ENCODE measurements at places on chromosomes 4 and X.

DNA sequence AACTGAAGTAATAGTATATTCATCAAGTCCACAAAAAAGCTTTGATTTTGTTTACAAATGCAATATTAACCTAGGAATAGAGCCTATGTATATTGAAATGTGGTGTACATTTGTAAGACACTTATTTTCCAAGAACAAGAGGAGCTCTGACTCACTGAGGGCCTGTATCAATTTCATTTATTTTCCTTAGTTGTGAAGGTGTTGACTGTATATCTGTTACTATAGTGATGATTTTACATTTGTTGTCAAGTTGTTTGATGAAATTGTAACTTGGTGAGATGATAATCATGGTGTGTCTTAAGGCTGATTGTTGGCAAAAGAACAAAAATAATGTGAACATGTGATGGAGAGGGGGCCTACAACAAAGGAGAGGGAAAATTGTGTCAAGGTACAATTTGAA is 274.9 kb upstream of the TEX13A start:
- no peak for DNase-seq

GRCh38 chr4:69656653-69657158 is 3.7 kb upstream of the UGT2A1 start:
- DNase-seq: no peak

- DNase-seq: no peak
Observed at GRCh38 chr4:36523182-36523581, 241.8 kb downstream of the DTHD1 start.

GRCh38 chrX:100673397-100673953 is 29.5 kb downstream of the SRPX2 start:
- no peak for DNase-seq

- DNase-seq: no peak
Observed at GRCh38 chrX:110435196-110435595, 76.5 kb downstream of the RTL9 start.

- no peak for DNase-seq
Observed at GRCh38 chr4:128649575-128650205, 159.8 kb upstream of the JADE1 start.

- DNase-seq: no peak
Observed at GRCh38 chrX:19745077-19745476, 142.3 kb downstream of the SH3KBP1 start.

DNA sequence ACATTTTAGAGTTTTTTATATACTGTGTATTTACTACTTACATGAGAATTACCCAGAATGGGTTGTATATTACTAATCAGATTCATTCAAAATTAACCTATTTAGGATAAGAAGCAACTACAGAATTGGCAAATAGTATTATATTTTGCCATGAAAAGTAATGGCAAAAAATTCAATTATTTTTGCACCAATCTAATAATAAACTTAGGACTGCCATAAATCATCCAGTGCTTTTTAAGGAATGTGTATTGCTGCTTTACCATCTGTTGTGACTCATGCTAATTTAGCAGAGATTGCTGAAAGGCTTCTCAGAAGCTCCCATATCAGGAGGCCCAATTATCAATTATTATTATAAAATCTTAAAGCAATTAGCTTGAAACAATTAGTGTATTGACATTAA is 24.0 kb downstream of the NPY2R start:
- no peak for DNase-seq

- DNase-seq: no peak
Observed at GRCh38 chrX:63050225-63050624, 300.9 kb downstream of the SPIN4 start.

- no peak for DNase-seq
Observed at GRCh38 chrX:34365471-34365870, 233.4 kb upstream of the FAM47A start.

GRCh38 chrX:2457289-2458133 is 43.3 kb downstream of the DHRSX start:
- DNase-seq: no peak

DNA sequence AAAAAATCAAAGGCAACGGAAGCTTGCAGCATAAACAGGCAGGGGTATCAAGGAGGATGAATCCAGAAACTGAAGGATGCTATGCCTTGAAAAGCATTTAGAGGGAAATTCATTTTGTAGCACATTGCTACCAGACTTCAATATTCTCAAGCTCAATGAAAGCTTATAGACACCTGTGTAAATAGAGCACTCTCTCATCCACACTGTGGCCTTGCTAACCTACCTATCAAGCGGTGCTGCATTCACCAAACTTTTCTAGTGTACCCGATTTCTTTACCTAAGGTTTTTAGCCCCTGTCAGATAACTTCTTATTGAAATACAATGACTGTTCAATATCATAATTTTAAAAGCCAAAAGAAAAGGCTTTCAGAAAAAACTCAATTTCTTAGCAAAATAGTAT is 20.2 kb upstream of the HSD17B13 start:
- no peak for DNase-seq

DNA sequence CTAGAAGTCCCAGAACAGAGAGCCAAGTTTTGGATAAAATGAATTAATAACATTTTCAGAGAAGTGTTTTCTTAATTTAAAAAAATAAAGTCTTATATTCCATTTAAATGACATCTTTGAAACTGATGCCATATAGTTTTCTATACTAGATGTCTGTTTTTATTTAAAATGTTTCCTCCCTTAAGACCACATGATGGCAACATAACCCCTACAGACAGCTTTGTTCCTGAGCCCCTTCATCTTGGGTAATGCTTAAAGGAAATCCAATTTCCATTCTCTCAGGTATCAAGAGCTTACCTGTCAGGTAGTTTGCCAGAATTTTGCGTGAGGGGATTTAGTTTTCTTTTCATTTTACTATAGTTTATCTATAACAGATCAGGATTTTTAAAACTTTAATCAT is 181.4 kb upstream of the UGT8 start:
- DNase-seq: no peak

DNA sequence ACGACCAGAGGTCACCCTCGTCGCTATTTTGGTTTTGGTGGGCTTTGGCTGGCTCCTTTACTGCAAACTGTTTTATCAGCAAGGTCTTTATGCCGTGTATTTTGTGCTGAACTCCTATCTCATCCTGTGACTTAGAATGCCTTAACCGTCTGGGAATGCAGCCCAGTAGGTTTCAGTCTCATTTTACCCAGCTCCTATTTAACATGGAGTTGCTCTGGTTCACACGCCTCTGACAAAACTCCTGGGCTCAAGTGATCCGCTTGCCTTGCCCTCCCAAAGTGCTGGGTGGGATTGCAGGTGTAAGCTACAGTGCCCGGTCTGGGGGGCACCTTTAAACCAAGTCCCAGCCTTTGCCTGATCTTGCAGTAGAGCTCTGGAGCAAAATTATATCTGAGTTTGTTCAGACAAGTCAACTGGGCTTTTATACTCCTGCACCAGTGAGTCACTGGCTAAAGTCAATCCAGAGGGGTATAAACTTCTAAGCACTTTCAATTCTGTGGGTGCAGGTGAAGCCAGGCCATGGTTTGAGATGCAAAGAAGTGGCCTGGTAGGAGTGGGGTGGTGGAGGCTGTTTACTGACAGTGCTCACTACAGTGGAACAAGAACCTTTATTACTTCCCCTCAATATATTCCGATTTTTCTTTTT is 50.2 kb downstream of the MGST2 start:
- no peak for DNase-seq

DNA sequence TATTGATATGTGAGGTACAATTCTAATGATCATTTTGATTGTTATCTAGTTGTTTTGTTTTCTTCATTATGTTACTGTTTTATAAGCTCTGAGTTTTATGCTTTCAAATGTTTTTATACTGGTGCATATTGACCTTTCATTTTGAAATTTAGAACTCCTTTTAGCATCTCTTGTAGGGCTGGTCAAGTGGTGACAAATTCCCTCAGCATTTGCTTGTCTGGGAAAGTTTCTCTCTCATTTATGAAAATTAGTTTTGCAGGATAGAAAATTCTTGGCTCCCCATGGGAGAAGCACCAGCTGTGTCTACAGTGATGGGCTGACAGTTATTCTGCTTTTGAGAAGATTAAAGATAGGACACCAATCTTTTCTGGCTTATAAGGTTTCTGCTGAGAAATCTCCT is 105.3 kb upstream of the SPRY1 start:
- no peak for DNase-seq

DNA sequence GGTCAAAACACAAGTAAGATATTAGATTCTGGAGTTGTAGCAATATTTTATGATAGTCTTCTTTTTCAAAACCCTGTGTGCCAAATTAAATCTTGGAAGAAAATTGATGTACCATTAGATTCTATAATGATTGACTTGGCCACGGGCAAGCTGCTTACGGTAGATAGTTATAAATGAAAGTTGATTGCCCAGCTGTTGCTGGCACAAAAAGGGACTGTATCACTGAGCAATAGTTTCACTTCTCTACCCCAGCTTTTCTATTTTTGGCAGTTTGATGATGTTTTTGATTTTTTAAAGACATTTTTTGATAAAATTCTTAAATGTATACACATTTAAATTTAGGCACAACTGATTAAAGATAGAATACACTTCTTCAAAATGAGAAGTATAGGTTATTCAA is 333.3 kb downstream of the TRAM1L1 start:
- no peak for DNase-seq

GRCh38 chr4:86582410-86582809 is 11.7 kb upstream of the PTPN13 start:
- no peak for DNase-seq

DNA sequence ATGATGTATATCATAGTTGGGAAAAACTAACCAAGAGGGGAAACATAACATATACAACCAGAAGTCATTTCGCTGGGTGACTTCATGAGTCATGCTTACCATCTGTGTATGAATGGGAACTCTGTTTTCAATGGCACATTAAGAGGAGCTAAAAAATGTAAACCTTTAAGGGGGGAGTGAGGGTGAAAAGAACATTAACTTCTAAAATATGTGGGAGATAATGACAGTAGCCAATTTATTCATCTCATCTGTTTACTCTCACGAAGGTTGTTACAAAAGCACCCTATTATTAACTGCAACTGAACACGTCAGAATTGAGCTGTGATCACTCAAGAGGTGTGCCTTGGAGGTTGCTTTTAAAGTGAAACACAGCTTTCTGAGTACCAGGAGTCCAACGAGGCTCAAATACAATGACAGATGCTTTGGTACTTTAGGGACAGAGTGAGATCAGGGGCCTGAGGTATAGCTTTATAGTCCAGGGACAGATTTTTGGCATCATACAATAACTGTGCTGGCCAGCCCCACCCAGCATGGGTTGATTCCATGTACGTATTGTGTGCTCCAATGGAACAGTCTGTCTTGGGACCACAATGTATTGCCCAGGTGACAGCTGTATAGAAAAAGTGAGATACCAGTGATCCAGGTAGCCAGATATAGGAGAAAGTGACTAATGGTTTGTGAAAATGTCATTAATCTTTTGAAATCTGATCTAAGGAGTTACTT is 107.3 kb downstream of the AMMECR1 start:
- no peak for DNase-seq

DNA sequence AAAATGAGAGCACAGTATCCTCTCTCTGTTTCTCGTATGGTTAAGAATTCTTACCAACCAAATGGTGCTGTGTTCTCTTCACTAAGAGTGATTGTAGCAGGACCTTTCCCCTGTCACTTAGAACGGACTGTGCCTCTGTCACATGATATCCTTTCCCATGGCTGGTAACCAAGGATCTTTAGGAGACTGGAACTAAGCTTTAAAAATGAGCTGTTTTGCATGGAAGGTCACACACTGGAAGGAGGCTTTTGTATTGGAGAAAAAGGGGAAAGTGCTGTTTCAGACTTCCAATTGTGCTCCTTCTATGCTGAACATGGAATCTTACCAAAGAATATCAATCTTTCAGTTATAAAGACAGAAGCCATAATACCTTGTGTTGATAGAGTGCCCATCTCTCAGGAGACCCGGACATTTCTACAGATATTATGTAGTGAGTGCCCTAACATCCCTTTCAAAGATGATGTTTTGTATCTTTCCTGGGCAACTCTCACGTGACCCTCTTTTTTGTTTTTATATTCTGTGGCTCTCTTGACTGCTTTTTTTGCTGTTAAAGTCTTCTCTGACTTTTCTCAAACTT is 148.6 kb downstream of the SLC4A4 start:
- no peak for DNase-seq

GRCh38 chr4:148327683-148328082 is 114.5 kb downstream of the NR3C2 start:
- no peak for DNase-seq

DNA sequence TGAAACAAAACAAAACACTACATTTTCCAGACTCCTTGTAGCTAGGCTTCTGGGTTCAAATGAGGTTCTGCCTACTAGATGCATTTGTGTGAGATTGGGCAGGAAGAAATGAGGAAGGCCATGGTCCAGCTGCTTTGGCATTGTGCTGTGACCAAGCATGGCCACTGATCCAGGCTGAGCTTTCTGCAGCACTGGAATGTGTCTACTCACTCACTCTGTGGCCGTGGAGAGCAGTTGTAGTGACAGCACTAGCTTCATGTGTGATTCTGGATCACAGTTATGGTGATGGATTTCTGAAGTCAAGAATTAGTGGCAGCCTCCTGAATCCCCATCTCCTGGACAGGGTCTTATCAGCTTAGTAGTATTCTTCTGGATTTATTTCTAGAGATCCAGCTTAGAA is 358.9 kb downstream of the GPAT3 start:
- no peak for DNase-seq

GRCh38 chr4:151955721-151956380 is 195.0 kb upstream of the GATB start:
- no peak for DNase-seq

DNA sequence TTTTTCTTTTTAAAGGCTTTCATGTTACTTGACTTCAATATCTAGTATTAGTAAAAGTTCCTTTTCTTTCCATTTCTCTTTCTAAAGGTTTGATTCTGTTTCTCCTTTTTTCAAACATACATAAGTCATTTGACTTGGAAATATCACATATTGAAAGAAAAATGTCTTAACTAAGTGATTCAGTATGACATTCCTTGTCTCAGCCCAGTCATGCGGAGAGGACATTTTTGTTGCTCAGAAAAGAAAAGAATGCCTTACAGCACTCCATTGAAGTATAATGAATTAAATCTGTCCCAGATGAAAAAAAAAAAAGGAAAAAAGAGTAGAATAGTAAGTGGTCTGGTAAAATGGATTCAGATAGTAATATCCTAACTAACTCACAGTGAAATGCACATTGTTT is 466.1 kb downstream of the ADGRL3 start:
- no peak for DNase-seq

- no peak for DNase-seq
Observed at GRCh38 chrX:154040307-154040756, 20.6 kb upstream of the IRAK1 start.

DNA sequence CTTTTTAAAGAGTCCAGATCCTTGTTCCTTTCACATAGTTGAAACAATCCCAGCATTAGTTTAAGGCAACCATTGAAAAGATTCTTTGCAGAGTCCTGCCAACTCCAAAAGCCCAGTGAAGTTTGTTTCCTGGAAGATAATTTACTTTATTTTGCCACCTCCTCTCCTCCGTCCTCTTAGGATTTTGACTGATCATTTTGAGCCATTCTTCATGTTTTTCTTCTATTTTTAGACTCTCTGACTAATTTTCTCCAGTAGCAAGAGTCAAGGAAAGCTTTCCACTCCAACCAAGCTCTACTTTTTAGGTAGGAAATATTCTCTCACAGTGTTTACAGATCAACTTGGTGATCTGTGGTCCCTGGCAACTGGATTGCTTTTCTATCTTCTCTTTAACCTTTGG is 10.3 kb downstream of the NCBP2L start:
- DNase-seq: no peak

- peak; percentile 77 for DNase-seq
Observed at GRCh38 chrX:136209016-136209738, 42.0 kb downstream of the MAP7D3 start.
